ENCODE measurements at places on chromosomes 3 and 15.

DNA sequence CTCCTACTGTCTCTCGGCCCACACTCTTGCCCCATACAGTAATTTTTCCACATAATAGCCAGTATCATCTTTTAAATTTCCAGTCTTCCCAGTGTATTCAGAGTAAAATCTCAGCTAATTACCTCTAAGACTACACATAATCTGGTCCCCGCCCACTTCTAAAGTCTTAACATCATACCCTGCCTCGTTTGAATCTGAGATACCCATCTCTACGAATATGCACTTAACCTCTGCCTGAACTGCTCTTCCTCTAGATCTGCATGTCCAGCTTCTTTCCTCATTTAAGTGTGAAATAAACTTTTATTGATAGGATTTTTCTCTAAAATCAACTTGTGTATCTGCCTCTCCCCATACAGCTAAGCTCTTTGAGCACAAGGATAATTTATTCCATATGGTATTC, 34.6 kb downstream of the COPS2 start:
- H3K4me3 ChIP-seq, result no peak overlapping the region
- DNase-seq, result peak; percentile 39
- H3K27ac ChIP-seq, result no peak overlapping the region
- H3K27me3 ChIP-seq, result no peaks in the 10 kb centered on the region

DNA sequence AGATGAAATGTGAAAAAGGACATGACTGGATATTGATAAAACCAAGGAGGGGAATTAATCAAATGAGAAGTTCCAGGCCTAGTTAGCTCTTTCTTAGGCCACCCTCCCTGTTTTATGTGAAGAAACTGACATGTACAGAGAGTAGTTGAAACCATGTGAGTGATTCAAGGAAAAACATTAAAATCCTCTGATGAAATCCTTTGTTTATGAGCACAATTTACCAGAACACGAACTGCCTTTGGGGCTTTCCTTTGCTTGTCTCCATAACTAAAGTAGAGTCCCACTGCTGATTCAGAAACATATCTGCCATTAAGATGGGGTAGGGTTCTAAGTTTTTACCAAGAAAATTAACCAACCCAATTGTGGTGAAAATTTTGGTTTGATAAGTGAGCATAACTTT, 558.3 kb downstream of the NR2F2 start:
- no peaks in the 10 kb centered on the region for H3K4me1 ChIP-seq
- H3K27ac ChIP-seq, result no peak overlapping the region
- no peak overlapping the region for H3K4me3 ChIP-seq
- no peaks in the 10 kb centered on the region for H3K36me3 ChIP-seq
- H3K27me3 ChIP-seq, result no peaks in the 10 kb centered on the region

DNA sequence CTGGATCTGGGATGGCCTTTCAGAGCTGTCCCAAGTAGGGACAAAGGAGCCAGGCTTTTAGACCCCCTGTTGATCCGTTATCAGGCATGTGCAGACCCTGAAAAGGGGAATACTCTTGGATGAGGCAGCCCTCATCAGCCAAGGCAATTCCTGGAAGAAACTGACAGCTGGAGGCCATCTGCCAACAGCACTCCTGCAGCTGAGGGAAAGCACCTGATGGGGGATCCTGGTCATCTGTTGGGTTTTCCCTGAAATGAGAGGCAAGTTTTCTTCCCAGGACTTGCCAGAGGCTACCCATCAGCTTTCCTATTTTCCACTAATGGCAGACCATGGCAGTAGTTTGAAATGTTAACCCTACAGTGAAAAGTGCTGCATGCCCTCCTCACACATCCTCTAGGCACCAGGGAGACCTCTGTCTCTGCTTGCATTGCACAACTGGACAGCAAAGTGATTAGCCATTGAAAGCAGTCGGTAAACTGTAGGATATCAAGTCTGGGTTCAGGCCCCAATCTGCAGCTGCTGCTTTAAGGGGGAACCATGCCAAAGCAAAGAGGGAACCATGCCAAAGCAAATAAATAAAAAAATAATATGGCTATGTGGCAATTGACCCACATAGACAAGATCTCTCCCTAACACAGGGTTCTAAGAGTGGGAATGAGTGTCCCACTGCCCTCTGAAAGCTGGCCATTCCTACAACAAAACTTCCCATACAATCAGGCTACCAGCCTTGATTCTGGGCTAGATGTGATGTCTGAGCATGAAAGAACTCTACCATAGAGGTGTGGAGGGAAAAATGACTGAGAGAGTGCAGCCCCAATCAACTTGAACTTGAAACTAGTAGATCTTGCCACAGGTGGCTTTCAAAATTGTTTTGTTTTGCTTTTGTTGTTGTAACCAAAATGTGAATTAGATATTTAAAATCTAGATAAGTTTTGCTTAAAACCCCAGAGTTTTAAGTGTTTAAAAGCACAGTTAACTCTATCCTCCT, 232.0 kb upstream of the STT3B start:
- peaks cover 3% of the 10 kb centered on the region for H3K27me3 ChIP-seq
- no peaks in the 10 kb centered on the region for H3K4me1 ChIP-seq
- H3K27ac ChIP-seq, result no peak overlapping the region
- no peak for DNase-seq
- H3K36me3 ChIP-seq, result no peaks in the 10 kb centered on the region

DNA sequence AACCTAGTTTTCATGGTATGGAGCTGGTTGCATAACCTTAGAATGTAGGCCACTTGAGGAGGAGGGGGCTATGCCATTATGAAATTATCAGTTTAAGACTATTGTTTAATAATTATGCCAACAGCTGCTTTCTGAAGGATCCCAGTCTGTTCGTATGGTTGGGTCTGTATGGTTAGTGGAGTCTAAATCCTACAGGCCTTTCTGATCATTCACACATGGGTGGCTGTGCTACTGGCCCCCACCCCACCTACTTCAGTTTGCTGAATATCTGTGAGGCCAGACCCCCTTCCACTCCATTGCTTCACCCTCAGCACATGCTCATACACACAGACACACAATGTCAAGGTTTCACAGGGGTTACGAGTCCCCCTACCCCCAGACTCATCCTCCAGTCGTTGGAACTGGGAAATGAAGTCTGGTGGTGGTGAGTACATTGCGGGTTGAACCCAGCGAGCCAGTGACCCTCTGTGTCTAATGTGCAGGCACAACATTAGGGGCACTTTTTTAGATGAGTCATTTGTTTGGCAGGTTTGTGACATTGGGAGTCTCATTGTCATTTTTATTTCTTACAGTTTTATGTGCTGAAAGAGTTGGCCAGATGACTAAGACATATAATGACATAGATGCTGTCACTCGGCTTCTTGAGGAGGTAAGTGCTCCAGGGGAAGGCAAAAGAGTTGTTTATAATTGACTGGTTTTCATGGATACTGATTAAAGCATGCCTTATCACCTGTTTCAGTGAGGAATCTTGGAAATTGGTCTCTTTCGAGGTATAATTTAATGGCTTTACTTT, 85.3 kb downstream of the TRAK1 start:
- H3K4me3 ChIP-seq, result no peak overlapping the region
- H3K27me3 ChIP-seq, result no peaks in the 10 kb centered on the region
- peaks cover 4% of the 10 kb centered on the region for H3K36me3 ChIP-seq
- DNase-seq, result no peak

- H3K4me3 ChIP-seq, result no peak overlapping the region
- H3K4me1 ChIP-seq, result no peaks in the 10 kb centered on the region
- no peak overlapping the region for H3K27ac ChIP-seq
- peaks cover 35% of the 10 kb centered on the region for H3K27me3 ChIP-seq
- DNase-seq, result no peak
- H3K36me3 ChIP-seq, result no peaks in the 10 kb centered on the region
Measured at GRCh38 chr3:120369037-120369467, 19.9 kb upstream of the LRRC58 start.

- no peak overlapping the region for H3K27ac ChIP-seq
- H3K4me3 ChIP-seq, result no peak overlapping the region
- H3K27me3 ChIP-seq, result no peaks in the 10 kb centered on the region
Measured at GRCh38 chr15:27412415-27412814, 441.4 kb downstream of the GABRG3 start.

Data from osteoblast (primary cell).